Hepatocyte (in vitro differentiated cells): ENCODE measurements at places on chromosomes 3 and 15. TPM values are rescaled to one million over a fixed set of nuclear protein-coding genes. Genes with fewer than 3 reads are reported as not detected.

DNA sequence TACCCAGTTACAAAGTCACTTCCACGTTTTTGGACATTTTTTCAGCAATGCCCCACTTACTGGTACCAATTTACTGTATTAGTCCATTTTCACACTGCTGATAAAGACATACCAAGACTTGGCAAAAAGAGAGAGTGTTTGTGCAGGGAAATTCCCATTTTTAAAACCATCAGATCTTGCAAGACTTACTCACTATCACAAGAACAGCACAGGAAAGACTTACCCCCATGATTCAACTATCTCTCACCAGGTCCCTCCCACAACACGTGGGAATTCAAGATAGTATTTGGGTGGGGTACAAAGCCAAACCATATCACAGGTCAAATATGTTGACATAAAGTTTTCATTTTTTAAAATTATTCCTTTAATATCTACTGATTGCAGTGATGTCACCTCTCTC is 16.2 kb upstream of the ABI3BP start:
- DNase-seq, result no peak

GRCh38 chr3:71393745-71394144 is 189.8 kb downstream of the FOXP1 start:
- DNase-seq, result no peak

GRCh38 chr15:44780608-44781007 is 44.3 kb downstream of the TRIM69 start:
- no peak for DNase-seq

Gene RAD51
- 2.0 and 5.0 TPM in 2 replicates for total RNA-seq

GRCh38 chr15:57045741-57046382 is 127.4 kb downstream of the TCF12 start:
- DNase-seq, result no peak

Gene SNURF
- total RNA-seq, result 7.7 and 12.0 TPM in 2 replicates

DNA sequence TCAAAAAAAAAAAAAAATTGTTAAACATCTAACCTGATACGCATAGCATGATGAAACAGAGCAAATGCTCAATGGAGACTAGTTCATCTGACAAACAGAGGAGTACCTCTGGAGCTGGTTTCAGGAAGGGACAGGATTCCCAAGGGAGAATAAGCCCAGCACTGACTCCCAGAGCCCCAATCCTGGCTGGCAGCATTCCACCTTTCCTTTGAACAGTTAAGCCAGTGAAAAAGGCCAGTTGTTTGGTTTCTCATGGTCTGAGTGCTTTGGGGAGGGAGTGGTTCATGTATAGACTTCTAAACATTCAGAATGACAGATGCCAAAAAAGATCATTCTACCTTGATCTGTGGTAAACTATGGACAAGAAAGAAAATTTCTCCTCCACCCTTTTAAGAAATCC is 277.9 kb upstream of the RARB start:
- no peak for DNase-seq

Gene LPP
- total RNA-seq, result 67.7 and 73.8 TPM in 2 replicates

DNA sequence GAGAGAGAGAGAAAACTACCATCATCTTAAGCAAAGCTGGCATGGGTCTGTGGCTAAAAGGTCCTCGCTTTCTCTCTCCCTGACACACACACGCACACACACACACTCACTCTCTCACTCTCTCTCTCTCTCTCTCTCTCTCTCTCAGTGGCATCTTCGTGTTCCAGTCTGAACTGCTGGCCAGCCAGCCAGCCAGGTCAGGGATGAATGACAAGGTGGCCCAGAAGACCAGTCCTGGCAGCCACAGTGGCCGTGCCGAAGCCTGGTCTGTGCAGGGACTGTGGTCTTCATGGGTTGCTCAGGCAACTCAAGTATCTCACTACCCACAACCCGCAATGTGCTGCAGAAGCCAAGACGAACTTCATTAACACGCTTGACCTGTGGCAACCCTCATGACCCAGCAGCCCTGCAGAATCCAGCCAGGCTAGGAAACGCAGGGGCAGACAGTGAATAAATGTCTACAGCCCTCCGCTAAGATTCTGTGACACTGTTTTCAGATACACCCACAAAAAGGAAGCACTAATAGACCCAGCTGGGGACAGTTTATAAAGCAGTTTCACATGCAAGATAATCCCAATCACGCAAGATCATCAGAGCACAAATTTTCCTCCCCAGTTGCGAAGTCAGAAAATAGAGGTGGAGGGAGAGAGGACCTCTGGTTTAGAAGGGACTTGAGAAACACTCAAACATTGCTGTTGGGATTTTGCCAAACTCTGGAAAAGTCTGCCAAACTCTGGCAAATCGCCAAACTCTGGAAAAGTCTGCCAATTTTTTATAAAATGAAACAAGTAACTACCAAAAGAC is 66.4 kb downstream of the XXYLT1 start:
- peak; percentile 42 for DNase-seq
